ENCODE measurements at places on chromosomes 4 and X.

- no peak for DNase-seq
Observed at GRCh38 chr4:4247696-4248028, 361 bp downstream of the TMEM128 start.

DNA sequence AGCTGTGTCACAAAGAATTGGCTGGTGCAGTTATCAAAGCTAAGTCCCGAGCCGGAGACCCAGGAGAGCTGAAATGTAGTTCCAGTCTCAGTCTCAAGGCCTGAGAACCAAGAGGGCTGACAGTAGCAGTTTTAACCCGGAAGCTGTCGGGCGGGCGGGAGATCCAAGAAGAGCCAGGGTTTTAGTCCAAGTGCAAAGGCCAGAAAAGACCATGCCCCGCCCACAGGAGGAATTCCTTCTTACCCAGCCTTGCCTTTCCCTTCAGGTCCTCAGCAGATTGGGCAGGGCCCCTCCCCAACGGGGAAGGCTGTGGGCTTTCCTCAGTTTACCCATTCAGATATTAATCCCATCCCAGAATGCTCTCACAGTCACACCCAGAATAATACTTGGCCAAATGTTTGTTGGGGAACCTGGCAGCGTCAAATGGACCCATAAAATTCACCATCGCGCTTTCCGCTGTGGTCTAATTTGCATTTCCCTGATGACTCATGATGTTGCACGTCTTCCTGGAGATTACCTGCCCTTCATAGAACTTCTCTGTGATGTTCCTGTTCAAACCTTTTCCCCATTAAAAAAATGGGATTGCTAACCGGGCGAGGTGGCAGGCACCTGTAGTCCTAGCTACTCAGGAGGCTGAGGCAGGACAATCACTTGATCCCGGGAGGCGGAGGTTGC, 16.2 kb downstream of the MAEA start:
- DNase-seq = peak; percentile 22

GRCh38 chrX:14896273-14896672, 23.1 kb downstream of the MOSPD2 start:
- no peak for DNase-seq

DNA sequence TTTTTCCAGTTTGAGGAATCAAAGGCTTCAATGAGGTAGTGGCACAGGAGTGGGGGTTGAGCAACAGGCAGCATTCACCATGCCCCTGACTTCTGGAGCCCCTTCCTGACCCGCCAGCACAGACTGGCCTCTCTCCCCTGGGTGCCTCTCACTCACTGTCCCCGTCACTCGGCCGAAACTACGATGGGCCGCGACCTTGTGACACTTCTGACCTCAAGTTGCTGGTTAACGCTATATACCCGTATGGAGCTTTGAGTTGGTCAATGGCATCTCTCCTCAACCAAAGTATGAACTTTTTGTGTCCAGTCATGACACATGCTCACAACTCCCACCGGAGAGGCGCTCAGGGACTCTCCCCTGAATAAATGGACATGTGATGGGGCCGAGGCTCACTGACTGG, 72.1 kb downstream of the IRF2 start:
- no peak for DNase-seq

DNA sequence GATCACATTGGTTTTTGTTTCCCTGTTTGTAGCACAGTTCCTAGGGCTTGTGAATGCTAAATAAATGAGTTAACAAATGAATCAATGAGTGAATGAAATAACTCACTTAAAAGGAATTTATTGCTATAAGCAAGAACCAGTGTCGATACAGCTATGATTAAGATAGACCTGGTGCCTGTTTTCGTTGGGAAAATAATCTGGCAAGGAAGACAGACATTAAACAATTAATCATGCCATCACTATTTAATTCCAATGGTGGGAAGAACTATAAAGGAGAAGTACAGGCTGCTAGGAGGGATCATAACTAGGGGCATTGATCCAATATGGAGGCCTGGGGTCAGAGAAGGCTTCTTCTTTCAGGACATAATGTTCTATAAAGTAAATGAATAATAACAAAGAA, 4.5 kb upstream of the CBR4 start:
- DNase-seq = no peak

DNA sequence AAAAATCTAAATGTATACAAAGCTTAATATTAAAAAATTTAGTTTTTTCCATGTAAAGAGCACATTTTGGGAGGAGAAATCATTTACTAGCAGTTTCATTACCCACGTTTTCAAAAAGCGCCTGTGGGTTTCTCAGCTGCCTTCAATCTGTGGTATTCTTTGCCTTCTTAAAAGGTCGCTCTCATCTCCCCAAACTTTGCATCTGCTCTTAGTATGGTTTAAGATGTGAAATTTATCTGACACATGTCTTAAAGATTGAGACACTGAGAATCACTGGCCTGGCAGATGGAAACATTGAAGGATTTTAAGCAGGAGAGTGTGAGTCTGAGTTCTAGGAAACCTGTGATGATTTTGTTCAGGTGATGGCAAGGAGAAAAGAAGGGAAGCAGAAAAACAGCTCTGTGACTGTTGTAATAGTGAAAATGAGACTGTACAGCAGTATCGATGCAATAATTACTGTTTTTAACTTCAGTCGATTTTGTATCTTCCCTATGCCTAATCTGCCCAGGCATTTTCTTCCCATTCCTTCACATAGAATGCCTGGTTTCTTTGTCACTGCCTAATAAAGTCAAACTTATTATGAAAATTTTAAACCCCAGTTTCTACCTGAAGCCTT, 75.9 kb downstream of the PAQR3 start:
- DNase-seq = no peak

- peak; percentile 8 for DNase-seq
Observed at GRCh38 chrX:8971116-8971515, 62.8 kb downstream of the FAM9B start.

- DNase-seq = no peak
Observed at GRCh38 chr4:7831330-7831729, 108.3 kb downstream of the AFAP1 start.

DNA sequence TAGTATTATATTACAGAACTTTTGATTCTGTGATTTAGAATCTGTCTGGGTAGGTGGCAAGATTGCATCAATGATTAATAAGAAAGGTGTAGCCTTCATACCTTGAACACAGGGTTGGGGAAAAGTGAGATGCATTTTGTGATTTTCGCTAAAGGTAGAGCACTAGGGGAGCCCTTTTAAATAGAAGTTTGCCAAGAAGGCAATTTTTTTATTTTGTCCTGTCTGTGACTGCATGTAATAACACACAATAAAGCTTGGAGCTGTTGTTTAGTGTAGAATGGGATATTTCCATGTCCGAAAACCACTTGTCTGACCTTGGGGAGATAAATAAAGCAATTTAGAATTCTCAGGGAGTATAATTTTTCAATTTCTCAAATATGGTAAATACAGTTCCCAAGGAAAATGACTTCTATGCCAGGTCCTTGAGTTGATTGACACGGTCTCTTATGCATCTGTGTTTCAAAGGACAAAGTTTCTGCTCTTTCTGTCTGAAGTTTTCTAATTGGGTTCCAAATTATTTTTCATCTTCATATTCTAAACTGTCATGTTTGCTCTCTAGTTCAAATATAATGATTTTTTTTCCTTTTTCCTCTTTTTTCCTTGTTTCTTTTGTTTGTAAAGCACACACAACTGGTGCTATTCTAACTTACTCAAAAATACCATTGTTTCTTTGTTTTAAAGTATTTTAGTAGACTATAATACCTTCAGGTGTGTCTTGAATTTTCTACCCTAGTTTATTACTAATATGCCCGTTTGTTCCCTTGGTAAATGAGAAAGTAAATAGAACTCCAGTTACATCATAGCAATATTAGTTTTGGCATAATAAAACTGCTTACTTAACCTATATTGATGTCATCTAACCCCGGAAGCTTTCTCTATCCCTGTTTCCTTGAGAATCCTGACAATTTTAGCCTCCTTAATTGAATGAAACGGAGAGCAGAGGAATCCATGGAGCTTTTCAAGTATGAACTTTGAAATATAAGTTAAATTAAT, 87.8 kb upstream of the BMPR1B start:
- DNase-seq = no peak

GRCh38 chr4:89519771-89520320, 212.2 kb upstream of the GPRIN3 start:
- no peak for DNase-seq

DNA sequence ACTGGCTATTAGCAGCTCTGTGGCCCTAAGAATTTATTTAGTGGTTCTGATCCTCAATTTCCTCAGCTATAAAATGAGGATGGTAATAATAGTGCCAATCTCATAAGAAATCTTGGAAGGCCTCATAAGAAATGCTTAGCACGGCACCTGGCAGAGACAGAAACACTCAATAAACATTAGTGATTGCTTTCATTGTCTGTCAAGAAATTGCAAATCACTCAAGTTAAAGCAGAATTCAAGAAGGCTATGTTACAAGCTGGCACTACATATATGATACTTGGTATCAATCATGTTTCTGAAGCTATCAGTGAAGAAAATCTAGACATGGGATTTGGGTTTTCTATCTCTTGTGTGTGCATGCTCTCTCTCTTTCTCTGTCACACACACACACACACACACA, 267.7 kb upstream of the KCNIP4 start:
- no peak for DNase-seq

DNA sequence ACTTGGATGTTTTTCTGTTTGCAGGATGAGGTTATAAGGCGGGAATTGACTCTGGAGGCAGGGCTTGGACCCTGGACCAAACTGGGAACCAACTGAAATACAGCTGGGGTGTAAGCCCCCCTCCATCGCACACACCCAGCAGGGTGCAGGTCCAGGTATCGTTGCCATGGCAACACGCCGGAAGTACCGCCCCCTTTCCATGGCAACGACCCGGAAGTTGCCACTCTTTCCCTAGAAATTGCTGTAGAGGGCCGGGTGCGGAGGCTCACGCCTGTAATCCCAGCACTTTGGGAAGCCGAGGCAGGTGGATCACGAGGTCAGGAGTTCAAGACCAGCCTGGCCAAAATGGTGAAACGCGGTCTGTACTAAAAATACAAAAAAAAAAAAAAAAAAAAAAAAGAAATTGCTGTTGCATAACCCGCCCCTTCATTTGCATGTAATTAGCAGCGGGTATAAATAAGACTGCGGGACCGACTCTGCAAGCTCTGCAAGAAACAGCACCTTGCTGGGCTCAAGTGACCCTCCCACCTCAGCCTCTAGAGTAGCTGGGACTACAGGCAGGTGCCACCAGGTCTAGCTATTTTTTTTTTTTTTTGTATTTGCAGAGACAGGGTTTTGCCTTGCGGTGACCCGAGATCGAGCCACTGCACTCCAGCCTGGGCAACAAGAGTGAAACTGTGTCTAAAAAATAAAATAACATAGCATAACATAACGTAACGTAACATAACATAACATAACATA, 139.6 kb downstream of the CRLF2 start:
- DNase-seq = peak; percentile 10

DNA sequence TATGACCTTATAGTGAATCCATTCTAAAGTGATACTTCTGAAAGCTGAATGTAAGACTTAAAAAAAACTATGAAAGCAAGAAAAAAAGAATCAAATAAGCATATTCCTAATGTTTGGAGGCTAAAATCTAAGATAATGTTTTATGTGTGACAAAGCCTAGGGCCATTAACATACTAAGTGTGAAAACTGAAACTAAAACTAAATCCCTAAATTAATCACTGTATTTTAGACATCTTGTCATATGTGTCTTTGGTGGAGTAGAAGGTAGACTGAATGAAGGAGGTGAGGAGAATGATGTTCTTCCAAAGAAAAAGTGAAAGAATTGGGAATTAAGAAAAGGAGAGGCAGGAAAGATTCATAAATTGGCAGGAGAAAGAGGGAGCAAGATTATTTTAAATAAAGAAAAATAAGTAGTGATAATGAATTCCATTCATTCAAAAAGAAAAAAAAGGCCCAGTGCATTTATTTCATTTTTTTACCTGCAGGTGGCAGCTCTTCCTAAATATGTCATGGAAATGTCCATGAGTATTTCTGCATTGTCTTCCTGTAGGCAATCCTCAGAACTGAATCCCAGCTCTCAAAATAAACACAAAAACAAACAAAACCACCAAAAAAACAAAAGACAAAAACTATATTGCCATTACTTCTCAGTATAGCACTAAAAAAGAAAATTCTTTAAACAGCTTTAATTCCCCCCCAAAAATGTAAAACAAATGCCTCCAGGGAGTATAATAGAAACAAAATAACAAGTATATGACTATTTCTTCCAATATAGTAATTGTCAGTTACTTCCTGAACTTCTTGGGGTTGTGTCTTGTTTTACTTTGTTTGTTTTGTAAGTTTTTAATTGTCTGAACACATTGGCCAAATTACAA, 17.0 kb upstream of the AP1AR start:
- DNase-seq = no peak

GRCh38 chr4:136241221-136241986, 1290.9 kb downstream of the PCDH18 start:
- DNase-seq = no peak

All from activated CD4-positive, alpha-beta T cell treated with anti-CD3 and anti-CD28 coated beads, Interleukin-2, amount 10 ng/mL, durations not matched to agents 7 days and 5 days (primary cell).